GM20000 (cell line): ENCODE measurements at places on chromosomes 12 and 14.

- no peak for DNase-seq
These were observed 125.0 kb upstream of the ATP2B1 start for GRCh38 chr12:89833337-89834252.

- DNase-seq = no peak
These were observed 2.9 kb downstream of the ATXN3 start for GRCh38 chr14:92103363-92103989.

GRCh38 chr12:129659961-129660622 lies 243.7 kb downstream of the TMEM132D start:
- DNase-seq = no peak

GRCh38 chr14:72714094-72714493 lies 179.8 kb downstream of the DPF3 start:
- DNase-seq = peak; percentile 52

- DNase-seq = peak; percentile 57
These were observed 10.7 kb downstream of the STAC3 start for GRCh38 chr12:57240066-57240921.

DNA sequence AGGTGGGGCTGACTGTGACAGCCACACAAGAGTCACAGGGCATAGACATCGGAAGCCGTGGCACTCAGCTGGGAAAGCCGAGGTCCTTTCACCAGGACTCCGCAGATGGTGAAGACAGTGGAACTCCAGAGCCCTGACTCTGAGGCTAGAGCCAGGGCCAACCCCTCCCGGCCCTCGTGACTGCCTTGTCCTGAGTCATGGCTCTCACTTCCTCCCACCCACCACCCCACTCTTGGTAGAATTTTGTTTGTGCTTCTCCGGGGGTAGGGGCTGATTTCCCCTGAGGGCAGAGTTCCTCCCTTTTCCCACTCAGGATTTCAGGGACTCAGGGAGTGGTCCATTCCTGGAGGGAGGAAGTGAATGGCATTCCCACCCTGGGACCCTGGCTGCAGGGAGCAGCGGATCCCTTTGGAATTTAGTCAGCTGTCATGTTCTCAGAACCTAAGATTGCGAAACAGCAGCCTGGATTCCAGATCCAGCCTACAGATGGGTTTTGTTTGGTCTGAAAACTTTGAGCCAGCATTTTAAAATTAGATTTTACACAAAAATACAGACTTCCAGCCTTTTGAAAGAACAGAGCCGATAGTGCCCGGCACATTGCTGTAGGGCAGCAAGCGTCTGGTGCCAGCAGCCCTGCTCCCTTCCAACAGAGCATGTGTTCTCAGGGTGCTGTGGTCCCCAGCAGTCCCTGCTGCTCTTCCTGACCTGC lies 50.7 kb downstream of the TPCN1 start:
- DNase-seq = peak; percentile 59

DNA sequence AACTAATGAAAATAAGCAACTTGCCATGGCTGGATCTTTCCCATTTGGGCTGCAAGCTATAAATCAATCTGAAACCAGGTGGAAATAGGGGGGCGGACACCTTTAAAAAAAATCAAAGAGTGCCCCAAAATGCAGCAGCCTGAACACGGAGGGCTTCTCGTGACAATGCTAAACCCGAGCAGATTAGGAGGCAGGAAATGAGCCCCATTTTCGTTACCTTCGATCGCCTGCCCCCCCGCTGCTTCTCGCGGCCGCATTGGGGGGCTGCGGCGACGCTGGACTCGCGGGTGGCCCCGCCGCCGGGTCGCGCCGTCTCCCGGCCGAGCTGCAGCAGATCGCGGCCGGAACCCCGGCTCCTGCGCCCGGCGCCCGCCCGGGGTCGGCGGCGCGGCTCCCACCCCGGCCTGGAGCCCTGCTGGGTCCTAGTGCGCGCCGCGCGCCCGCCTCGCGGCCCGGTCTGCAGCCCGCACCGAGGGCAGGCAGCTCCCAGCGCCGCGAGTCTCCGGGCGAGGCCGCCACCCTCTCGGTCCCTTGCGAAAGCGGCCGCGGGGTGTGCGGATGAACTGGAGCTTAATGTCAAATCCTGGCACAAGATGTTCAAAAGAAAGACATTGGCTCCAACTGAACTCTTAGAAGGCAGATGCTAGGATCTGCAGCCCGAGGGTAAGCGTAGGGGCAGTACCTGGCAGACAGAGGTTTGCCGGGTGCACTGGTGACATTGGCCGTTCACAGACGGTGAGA lies 201.9 kb upstream of the FOXN3 start:
- DNase-seq = peak; percentile 89

DNA sequence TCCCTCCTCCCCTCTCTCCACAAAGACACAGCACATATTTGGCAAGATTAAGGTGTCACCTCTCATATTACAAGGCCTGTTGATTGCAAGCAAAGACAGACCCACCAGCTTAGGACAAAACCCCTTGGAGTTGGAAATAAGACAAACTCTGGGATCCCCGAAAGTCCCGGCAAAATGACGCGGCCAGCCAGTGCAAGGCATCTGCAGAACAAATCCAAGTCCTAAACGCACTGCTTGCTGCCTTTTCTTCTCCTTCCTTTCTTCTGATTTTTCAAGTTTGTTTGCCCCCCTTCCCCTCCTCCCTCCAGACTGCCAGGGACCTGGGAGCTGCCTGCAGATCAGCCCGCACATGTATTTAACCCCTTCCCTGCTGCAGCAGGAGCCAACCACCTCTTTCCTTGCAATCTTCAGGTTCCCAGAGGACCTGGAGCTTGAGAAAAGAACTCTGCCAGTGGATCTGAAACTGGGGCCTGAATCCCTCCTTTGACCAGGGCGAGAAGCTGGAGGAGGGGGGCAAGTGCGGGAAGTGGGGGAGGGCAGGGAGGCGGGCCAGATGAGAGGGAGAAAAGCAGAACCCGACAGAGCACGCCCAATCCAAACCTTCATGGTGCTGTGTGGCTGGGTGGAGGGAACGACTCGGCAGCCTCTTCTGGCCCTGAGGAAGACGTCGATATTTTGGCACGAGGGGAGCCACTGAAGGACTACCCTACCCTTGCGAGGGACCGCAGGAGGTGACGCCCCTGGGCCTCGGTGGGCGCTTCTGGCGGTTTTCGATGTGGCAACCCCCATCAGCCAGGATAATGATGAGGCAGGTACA lies 2.0 kb upstream of the NTF3 start:
- no peak for DNase-seq

DNA sequence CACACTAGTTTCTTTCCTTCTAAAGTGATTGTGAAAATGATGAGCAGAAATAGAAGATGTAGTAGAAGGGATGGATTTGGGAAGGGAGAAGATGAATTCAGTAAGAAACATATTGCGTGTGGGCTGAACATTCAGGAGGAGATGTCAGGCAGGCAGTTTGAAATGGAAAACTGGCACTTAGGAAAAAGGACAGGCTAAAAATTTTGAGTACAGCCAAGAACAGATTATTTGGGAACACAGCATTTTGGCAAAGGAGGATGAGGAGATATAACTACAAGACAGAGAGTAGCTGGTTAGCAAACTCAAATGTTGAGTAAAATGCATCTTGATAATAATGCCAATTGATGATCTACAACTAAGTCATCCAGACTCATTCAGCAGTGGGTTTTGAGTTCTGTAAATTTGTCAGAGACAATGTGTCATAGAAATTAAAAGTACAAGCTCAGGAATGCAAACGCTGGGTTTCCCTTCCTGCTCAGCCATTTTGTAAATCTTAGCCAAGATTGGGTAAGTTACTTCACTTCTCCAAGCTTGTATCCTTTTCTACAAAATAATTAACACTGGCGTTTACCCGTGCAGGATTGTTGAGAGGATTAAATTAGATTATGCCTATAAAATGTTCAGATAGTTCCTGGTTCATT lies 255.0 kb downstream of the NAV3 start:
- no peak for DNase-seq

- DNase-seq = no peak
These were observed 470.9 kb upstream of the CCDC196 start for GRCh38 chr14:66015071-66015780.

DNA sequence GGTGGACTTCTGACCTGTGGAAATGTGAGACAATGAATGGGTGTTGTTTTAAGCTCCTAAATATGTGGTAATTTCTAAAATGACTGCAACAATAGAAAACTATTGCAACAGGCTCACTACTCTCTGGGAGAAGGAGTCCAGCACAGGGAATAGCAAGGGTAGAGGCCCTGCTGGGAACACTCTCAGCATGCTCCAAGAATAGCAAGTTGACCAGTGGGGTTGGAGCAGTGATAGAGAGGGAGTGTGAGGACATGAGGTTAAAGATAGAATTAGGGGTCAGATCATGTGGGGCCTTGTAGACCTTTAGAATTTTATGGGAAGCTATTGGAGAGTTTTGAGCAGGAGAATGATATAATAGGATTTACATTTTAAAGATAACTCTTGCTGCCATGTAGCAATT lies 346.7 kb upstream of the CCDC196 start:
- no peak for DNase-seq

DNA sequence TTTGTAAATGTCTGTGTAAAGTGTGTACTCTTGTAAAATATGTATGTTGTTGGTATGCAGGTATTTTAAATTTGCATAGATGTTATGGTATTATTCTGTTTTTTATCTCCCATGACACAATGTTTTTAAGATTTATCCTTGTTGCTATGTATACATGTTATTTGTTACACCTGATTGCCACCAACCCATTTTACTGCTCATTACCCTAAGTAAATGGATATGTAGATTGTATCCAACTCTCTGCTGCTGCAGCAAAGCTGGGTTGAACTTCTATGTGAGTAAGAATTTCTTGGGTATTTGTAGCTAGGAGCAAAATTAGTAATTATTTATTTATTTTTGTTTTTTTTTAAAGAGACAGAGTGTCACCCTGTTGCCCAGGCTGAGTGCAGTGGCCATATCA lies 6.2 kb downstream of the APAF1 start:
- DNase-seq = no peak

DNA sequence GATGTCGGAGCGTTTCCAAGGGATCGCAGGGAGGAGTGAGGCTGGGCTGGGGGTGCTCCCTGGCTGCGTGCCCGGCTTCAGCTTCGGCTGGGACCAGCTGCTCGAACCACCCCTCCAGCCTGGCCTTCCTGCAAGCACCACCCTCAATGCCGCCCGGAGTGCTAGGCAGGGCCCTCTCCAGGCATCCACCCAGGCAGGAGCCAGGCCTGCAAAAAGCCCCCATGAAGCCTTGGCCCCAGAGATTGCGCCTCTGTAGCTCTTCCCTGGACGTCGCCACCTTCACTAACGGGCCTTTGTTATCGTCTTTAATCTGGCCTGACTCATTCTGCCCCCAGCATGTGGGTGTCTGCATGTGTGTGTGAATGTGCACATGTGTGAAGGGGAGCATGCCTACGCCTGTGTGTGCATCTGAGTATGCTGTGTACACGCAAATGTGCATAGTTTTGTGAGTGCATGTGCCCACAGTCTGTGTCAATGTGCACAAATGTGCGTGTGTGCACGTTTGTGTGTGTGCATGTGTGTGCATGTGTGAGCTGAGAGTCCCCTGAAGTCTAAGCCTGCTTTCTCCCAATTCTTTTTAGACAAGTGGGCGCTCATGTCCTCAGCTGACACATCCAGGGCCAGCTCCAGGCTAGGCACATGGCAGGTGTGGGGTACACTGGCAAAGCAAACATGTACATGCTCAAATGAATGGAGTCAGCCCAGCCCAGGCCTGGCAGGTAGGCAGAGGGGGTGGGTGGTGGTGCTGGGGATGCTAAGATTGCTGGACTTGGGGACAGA lies 195.4 kb upstream of the C14orf180 start:
- DNase-seq = no peak

- no peak for DNase-seq
These were observed 64.1 kb upstream of the DYNC1H1 start for GRCh38 chr14:101900253-101900652.

DNA sequence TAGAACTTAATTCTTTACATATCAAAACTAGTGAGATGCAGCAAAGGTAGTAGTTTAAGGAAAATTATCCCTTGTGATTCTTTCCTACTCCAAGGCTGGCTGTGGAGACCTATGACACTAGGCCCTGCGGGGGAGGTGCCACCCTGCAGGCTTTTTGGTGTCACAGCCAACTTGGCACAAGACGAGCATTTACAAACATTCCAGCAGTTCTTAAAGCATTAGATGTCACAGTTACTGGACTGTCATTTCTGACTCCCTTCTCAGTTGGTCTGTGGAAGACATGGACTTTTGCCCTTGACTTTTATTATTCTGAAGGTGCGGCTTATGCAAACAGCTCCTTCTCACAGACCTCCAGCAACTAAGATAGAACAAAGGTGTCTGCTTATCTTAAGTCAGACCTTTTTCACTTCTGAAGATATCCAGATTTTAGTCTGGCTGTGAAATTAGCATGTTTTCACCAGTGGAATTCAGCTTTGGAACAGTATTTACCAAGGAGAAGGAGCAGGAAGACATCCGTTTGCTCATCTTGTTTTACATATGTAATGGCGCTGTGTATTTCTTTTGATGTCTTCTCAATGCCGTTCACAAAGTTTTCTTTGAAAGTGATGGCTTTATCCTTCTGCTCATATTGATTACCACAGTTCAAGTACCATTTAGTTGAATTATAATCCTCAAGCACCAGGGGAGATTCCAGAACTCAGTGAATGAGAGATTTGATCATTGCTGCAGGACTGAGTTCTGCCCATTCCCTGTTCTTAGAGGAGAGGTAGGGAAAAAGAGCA lies 17.9 kb downstream of the SRGAP1 start:
- no peak for DNase-seq

DNA sequence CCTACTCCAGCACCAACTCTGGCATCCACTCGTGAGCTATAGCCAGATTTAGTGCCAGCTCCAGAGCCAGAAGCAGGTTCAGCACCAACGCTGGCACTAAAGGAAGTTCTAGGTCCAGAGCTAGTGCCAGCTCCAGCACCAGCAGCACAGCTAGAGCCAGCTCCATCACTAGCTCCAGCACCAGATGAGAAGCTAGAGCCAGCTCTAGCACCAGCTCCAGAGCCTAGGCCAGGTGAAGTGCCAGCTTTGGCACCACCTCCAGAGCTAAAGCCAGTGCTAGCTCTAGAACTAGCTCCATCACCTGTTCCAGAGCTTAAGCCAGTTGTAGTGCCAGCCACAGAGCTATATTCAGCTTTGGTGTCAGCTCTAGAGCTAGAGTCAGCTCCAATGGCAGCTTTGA lies 24.7 kb downstream of the ABCD4 start:
- DNase-seq = no peak

DNA sequence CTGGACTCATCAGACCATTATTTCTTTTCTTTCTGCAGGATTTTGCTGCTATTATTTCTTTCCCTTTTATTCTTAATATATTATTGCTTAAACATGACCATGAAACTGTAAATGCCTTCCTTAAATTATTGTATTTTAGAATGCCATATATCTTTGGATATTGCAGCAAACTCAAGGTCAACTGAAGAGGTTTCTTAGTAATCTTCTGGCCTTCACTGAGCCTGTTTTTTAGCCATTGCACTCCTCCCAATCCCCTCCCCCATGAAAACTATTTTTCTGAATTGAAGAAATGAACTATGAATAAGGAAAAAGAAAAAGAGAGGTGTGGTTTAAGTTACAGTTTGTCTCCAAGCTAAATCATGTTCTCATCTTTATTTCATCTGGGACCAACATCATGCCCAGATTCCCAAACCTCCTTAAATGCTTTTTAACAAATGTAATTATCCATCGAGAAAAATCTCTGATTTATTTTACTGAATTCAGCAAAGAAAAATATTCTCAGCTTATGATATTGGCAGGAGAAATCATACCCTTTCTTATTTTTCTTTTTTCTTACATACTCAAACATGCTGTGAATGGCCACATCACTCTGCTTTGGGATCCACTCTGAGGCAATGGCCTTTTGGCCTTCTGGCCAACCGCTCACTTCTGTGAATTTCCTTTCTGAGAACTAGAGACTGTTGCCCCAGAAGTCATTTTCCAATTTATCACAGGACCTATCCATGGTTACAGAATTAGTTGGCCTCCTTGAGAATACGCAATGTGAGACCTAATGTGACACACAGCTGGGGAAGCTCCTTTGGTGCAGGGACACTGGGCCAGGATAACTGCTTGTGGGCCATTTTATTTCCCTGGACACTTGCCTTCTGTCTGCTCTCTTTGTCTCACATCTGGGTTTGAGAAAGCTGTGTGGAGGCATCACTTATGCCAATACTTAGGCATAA lies 50.9 kb downstream of the IGF1 start:
- no peak for DNase-seq
